Neuronal stem cell (in vitro differentiated cells): ENCODE measurements at places on chromosomes 2 and 18.

GRCh38 chr2:39138837-39139211 lies 18.0 kb upstream of the SOS1 start:
- no peak for DNase-seq

DNA sequence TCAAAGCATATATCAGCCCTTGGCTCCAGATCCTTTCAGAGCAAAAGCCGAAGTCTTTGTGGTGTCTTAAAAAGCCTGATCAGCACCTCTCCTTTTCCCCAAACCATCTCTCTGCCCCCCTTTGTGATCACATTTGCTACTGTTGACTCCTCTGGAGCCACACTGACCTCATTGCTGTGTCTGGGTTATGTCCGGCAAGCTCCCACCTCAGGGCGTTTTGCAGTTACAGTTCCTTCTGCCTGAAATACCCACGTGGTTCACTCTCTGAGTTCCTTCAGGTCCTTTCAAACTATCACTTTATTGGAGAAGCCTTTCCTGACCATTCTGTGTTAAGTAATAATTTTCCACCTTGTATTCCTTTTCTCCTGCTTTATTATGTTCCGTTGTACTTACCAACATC lies 11.8 kb downstream of the C2orf69 start:
- no peak for DNase-seq

DNA sequence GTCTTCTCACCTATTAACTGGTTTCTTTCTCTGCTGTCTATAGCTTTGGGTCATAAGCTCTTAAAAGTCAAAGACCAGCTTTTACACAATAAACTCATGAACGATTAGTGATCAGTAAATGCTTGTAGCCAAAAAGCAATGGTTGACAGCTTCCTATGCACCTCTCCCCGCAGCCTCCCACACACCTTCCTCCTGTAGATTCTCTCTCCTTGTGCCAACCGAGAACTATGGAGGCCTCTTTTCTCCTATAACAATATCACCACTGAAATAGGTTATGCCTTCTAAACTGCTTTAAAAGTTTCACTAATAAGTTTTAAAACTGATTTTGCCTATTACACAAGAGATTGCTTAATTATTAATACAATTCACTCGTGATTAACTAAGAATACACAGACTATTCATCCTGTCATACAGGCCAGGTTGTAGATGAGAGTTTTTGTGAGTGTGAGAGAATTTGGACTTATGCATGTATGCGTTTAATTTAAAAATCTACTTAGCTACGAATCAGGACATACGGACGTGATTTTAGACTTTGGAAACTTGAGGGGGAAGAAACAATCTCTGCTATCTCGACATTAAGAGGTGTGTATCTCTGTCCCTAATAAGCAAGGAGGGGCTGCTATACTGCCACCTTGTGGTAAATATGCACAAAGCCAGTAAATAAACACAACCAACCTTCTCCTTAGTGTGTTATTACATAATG lies 229.1 kb upstream of the RBBP8 start:
- peak; percentile 49 for DNase-seq

DNA sequence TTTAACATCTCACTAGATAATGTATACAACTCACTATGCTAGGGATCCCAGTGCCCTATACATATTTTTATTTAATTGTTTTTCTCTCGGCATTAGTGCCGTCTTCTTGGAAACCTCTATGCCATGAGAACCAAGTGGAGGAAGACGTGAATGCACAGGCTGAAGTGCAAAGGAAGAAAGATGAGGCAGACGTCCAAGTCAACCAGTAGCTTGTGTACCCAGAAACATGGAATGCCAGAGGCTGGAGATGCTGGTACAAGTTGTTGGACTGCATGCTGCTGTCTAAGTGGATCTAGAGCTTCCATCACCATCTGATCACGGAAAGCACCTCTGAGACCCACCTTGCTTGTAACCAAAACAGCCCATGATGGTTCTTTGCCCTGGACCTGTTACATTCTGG lies 12.5 kb upstream of the GEMIN6 start:
- DNase-seq, result no peak
